ENCODE measurements at places on chromosomes 4 and X. TPM values are rescaled to one million over a fixed set of nuclear protein-coding genes. Genes with fewer than 3 reads are reported as not detected.

The S100P gene
- 2.1 TPM for total RNA-seq

DNA sequence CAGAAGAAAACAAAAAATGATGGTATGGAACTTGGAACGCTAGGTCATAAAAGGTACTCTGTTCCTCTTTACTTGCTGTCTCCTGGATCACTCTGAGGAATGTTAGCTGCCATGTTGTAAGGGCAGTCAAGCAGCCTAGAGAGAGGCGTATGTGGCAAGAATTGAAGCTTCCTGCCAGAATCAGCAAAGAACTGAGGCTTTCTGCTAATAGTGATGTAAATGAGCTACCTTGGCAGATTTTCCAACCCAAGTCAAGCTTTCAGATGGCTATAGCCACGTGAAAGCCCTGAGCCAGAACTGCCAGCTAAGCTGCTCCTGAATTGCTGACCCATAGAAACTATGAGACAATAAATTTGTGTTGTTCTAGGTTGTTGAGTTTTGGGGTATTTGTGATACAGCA, 38.7 kb downstream of the AASDH start:
- no peak for DNase-seq

DNA sequence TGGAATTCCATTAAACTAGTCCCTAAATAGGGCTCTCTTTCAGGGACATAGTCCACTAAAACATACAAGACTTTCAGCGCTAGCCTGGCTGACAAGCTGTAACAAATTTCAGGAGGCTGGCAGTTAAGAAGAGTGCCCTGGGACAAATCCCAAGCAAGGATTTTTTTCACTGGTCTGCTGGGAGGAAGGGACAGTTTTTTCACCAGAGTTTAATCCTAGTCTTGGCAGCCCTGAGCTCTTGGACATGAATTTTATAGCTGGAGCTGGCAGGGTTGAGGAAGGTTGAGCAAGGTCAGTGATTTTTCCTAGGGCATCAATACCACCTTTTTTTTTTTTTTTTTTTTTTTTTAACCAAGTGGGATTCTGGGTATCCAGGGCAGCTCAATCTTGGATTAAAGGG, 184.4 kb downstream of the SH2D1A start:
- peak; percentile 41 for DNase-seq

- no peak for DNase-seq
Observed at GRCh38 chr4:53781629-53782457, 190.6 kb upstream of the LNX1 start.

DNA sequence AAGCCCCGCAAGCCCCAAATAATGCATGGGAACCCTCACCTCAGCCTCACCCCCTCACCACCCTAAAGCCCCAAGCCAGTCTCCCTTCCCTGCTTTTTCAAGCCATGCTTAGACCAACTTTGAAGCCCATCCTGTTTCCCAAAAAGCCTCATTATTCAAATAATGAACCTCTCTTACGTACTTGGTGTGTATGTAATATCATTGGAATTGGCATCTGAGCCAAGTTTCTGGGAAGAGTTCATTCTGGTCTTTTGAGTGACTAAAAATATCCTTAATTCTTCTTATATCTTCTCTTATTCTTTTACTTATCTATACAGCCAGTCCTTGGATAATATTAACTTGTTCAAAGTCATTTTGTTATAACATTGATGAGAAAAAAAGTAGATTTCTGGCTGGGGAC, 875.8 kb upstream of the SLIT2 start:
- peak; percentile 73 for DNase-seq

- DNase-seq: no peak
Observed at GRCh38 chrX:154349979-154350378, 24.5 kb downstream of the FLNA start.

- DNase-seq: peak; percentile 92
Observed at GRCh38 chrX:125203737-125204578, 115.7 kb upstream of the TEX13C start.

DNA sequence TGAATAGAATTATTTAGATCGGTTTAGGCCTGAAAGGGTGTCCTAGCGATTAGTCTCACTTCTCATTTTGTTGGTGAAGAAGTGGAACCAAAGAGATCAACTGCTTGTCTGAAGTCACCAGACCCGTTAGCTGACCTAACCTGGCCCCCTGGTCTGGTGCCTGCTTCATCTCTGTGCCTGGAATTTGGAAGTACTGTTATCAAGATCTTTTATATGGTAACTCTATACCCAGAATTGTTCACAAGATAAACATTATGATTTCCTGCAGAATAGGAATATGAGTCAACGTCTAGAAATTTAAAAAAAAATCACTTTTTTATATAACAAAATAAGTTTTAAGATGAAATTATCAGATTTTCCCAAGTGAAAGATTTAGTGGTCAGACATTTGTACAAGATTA, 37.2 kb downstream of the LRP2BP start:
- no peak for DNase-seq
